ENCODE measurements at places on chromosomes 5 and 9.

DNA sequence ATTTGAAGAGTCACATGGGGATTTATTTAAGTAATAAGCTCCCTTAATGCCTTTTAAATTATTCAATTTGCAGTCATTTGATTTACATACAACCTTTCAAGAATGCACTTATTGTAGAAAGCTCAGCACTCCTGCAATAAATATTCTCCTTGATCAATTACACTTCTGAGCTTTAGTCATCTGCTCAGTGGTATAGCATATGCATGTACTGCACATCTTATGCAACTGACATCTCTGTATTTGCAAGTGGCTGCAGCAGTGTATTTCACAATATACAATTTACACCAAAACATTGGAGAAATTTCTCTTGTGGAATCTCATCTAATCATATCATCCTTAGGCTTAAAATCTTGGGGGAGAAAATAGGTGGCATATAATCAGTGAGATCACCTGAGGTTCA is 325.7 kb downstream of the SLF1 start:
- no peak overlapping the region for H3K4me3 ChIP-seq
- no peaks in the 10 kb centered on the region for H3K4me1 ChIP-seq
- no peak for DNase-seq
- H3K27ac ChIP-seq, result no peak overlapping the region
- H3K27me3 ChIP-seq, result no peaks in the 10 kb centered on the region

GRCh38 chr5:131684595-131684994 is 49.6 kb upstream of the RAPGEF6 start:
- H3K4me3 ChIP-seq, result no peak overlapping the region
- H3K27ac ChIP-seq, result no peak overlapping the region
- no peak for DNase-seq
- H3K27me3 ChIP-seq, result no peaks in the 10 kb centered on the region
- H3K4me1 ChIP-seq, result no peaks in the 10 kb centered on the region
- no peaks in the 10 kb centered on the region for H3K36me3 ChIP-seq

- DNase-seq, result no peak
- H3K4me3 ChIP-seq, result no peak overlapping the region
- no peaks in the 10 kb centered on the region for H3K4me1 ChIP-seq
- H3K27ac ChIP-seq, result no peak overlapping the region
- no peaks in the 10 kb centered on the region for H3K36me3 ChIP-seq
- no peaks in the 10 kb centered on the region for H3K27me3 ChIP-seq
Observed at GRCh38 chr5:146851133-146851532, 27.4 kb downstream of the PPP2R2B start.

DNA sequence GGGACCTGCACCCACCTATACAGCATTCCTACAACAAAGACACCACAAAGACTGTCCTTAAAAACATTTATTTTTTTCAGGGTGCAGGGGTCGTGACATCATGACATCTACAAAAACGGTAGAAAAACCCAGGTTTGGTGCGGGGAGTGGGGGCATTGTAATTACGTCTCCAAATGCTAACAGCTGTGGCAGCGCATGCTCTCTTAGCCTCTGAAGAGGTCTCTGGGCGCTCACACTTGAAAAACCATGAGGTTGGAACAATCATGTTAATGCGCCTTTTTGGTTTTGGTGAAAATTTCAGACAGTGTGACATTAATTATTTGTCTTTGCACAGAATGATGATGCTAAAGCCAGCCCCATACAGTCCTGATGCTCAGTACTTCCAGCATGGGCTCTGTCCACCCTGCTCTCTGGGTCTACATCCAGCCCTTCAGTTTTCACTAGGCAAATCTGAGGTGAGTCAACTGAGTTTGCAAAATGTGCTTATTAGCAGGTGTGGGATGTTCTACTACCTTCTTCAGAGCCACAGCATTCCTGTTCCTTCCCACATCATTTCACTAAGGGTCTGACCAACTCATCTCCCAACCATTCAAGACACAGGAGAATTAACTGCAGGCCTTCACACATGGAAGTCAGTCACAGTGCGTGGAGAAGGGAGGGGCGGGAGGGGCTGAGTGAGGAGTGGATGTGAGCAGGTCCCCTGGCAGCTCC is 14.1 kb downstream of the ALDH1B1 start:
- H3K4me1 ChIP-seq, result no peaks in the 10 kb centered on the region
- H3K36me3 ChIP-seq, result no peaks in the 10 kb centered on the region
- H3K27me3 ChIP-seq, result peaks cover 21% of the 10 kb centered on the region
- no peak overlapping the region for H3K4me3 ChIP-seq
- H3K27ac ChIP-seq, result no peak overlapping the region
